ENCODE measurements at places on chromosomes 2 and 18. TPM values are rescaled to one million over a fixed set of nuclear protein-coding genes. Genes with fewer than 3 reads are reported as not detected.

The EGR4 gene
- not detected for total RNA-seq

The PRKAG3 gene
- not detected for total RNA-seq

The ERICH2 gene
- not detected for total RNA-seq

The SP3 gene
- 65.6 TPM for total RNA-seq

The CCDC85A gene
- total RNA-seq: 0.70 TPM

The ATP6V1B1 gene
- total RNA-seq: not detected

The TP53I3 gene
- 185 TPM for total RNA-seq

The DNAJC5G gene
- not detected for total RNA-seq
